ENCODE measurements at places on chromosomes 2 and 18.

- no peak for DNase-seq
These were observed 36.7 kb downstream of the SP140 start for GRCh38 chr2:230262246-230262645.

- DNase-seq = peak; percentile 59
These were observed 297.4 kb upstream of the GCFC2 start for GRCh38 chr2:76008001-76008702.

- no peak for DNase-seq
These were observed 74.5 kb downstream of the CABLES1 start for GRCh38 chr18:23209796-23210195.

- DNase-seq = peak; percentile 73
These were observed 754.9 kb downstream of the RNF144A start for GRCh38 chr2:7672027-7672684.

- no peak for DNase-seq
These were observed 228.8 kb upstream of the COPS8 start for GRCh38 chr2:236856848-236857235.

- DNase-seq = no peak
These were observed 24.7 kb upstream of the AGAP1 start for GRCh38 chr2:235468978-235469655.

GRCh38 chr2:191128172-191128910, 22.5 kb downstream of the STAT4 start:
- no peak for DNase-seq

DNA sequence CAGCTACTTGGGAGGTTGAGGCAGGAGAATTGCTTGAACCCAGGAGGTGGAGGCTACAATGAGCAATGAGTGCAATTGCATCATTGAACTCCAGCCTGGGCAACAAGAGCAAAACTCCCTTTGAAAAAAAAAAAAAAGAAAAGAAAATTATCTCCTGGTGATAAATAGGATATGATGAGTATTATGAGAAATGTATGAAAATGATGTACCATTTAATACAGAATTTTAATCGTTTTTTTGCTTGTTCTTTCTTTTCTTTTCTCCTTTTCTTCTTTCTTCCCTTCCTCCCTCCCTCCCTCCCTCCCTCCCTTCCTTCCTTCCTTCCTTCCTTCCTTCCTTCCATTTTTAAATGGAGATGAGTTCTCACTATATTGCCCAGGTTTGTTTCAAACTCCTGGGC, 40.4 kb downstream of the TTC27 start:
- DNase-seq = no peak

GRCh38 chr18:30748541-30748940, 294.0 kb downstream of the DSC3 start:
- DNase-seq = no peak

DNA sequence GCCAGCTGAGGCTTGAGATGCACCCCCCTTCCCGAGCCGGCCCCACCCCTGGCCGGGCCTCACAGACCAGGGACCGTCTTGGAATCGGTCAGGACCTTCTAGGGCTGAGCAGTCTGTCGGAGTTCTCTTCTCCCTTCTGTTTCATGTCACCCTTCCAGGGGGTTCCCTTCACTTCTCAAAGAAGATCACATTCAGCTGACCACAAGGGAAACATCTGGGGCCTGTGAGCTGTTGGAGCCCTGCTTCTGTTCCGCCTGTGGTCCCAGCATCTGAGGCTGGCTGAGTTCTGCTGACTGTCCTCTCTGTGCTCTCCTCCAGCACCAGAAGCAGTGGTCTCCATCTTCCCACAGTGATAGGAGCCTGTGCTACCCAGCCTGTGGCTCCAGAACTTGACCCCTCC, 106.5 kb downstream of the SEPTIN10 start:
- DNase-seq = no peak

GRCh38 chr18:63111671-63112402, 207.7 kb downstream of the BCL2 start:
- DNase-seq = no peak

- DNase-seq = no peak
These were observed 30.4 kb downstream of the TMEM247 start for GRCh38 chr2:46509804-46510203.

GRCh38 chr2:196144513-196145126, 26.8 kb downstream of the STK17B start:
- DNase-seq = no peak

DNA sequence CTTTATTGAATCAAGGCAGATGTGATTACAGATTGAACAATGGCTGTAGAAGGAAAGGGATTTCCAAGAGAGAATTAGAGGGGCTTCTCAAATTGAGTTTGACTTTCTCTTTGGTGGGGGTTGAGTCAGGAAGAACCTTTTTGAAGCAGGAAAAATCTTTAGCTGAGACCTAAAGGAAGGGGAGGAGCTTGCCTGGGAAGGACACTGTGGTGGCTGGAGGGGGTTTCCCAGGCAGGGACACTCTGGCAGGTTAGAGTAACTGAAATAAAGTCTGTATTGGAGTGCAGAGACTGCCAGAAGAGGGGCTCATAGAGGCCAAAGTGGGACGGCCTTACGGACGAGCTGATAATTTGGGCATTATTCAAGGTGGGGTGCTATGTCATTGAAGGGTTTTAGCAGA, 69.3 kb downstream of the NEDD4L start:
- no peak for DNase-seq

DNA sequence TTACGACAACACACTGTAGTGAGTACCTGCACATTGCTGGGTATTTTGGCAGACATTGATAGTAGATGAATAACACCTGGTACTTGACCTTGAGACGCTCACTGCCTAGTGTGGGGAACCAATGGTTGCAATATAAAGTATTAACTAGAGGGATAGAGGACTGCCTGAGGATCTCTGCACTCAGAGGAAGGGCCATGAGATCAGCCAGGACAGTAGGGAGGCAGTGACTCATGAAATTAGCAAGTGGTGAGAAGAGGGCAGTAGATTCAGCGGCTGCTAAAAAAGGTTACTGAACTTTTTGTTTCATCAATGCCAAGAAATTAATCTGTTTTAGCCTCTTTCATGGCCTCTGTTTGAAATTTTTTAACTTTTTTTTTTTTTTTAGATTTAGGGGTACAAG, 250.8 kb upstream of the TCF4 start:
- no peak for DNase-seq

DNA sequence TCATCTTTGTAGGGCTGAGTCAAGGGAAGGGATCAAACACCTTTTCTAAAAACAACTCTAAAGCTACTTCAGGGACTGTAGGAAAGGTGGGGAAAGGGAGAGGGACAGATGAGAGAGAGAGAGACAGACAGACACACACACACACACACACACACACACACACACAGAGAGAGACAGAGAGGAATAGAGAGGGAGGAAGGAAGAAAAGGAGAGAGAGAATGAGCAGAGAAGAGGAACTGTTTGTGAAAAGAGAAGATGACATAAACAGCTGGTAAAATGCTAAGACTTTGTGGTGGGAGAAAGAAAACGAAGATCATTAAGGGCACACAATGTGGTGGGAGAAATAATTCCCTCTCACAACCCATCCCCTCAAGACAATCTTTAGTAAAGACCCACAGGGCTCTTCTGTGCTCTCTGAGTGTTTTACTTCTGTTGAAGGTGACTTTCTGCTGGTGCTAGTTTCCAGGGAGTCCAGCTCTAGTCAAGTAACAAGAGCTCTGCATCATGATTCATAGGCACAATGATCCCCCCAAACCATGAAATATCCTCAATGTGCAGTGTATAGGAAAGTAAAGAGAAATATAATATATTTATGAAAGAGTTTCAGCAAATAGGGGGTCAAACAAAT, 77.2 kb upstream of the STK17B start:
- DNase-seq = no peak

DNA sequence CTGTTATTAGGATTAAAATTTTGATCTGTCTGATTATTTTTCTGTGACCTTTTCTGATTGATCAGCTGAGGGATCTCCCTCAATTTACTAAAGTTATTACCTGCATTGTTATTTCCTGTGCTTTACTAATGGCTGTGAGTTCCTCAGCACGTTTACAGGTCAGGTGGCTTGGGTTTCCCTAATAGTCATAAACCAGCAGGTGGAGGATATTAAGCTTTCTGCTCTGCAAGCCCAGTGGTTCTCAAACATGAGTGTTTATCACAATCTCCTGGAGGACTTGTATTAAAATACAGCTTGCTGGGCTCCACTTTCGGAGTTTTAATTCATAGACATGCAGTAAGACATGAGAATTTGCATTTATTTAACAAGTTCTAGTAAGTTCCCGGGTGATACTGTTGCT, 22.4 kb upstream of the UGP2 start:
- no peak for DNase-seq

All from WERI-Rb-1 (cell line).